Dermis microvascular lymphatic vessel endothelial cell (primary cell): ENCODE measurements at places on chromosomes 1 and 21. TPM values are rescaled to one million over a fixed set of nuclear protein-coding genes. Genes with fewer than 3 reads are reported as not detected.

GRCh38 chr1:245441689-245442088, 286.9 kb downstream of the KIF26B start:
- DNase-seq: peak; percentile 23

DNA sequence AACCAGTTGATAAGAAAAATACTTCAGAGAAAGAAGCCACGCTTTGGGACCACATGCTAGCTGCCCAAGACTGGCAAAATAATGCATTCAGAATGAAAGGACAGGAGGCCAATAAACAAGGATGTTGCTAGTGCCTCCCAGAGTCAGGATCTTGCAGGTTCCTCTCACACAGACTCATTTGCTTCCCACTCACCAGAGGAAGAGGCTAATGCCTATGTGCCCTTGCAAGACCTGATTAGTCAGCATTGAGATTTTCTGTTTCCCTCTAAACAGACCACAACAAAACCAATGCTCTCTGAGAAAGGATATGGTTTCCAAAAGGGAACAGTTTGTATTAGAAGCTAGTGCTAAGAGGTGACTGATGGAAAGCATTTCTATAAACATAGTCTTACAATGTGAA, 85.7 kb downstream of the NRDC start:
- peak; percentile 37 for DNase-seq

DNA sequence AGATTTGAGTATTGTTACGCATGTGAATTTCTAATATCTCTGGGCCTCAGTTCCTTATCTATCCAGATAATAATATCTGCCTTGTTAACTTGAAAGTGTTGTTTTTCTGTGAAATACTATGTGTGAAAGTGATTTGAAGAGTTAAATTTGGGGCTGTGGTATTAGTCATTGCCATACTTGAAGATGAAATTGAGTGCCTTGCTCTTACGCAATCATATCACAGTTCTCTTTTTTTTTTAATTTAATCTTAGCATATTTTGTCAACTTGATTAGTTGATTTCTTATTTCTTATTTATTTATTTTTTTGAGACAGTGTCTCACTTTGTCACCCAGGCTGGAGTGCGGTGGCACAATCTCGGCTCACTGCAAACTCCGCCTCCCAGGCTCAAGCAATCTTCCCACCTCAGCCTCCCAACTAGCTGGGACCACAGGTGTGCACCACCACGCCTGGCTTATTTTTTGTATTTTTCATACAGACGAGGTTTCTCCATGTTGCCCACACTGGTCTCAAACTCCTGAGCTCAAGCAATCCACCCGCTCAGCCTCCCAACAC, 31.0 kb downstream of the AGO4 start:
- no peak for DNase-seq

- no peak for DNase-seq
These were observed 139.1 kb downstream of the BRINP2 start for GRCh38 chr1:177309880-177310279.

DNA sequence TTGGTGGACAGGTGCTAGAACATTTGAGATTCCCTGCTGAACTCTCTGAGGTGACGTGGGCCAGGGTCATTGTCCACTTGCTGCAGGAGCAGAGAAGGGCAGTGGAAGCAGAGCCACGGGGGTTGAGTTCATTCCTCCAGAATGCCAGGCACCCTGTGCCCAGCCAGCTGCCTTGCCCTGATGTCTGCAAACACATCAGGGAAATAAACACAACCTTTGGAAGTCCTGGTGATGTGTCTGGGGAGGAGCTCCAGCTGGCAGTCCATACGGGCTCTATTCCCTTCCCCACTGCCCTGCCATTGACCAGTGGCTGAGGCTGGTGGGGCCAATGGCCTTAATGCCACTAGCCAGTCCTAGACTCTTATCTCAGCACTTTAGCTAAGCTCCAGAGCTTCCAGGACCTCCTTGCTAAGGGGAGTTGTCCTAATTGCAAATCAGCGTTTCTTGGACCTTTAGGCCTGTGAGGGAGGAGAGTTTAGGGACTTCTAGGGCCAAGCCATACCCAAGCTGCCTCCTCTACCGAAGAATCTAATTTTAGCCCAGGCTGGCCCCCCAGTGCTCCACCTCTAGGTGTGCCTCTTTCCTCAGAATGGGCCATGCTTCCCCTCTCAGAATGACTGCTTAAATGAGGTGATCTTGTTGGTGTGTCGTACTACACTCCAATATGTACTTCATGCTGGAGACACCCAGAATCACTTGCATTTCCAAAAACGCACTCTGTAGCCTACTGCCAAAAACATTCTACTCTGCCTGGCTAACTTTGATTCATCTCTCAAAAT, 25.9 kb upstream of the MFSD2A start:
- DNase-seq: no peak

GRCh38 chr21:42599962-42600361, 53.5 kb upstream of the PDE9A start:
- no peak for DNase-seq

DNA sequence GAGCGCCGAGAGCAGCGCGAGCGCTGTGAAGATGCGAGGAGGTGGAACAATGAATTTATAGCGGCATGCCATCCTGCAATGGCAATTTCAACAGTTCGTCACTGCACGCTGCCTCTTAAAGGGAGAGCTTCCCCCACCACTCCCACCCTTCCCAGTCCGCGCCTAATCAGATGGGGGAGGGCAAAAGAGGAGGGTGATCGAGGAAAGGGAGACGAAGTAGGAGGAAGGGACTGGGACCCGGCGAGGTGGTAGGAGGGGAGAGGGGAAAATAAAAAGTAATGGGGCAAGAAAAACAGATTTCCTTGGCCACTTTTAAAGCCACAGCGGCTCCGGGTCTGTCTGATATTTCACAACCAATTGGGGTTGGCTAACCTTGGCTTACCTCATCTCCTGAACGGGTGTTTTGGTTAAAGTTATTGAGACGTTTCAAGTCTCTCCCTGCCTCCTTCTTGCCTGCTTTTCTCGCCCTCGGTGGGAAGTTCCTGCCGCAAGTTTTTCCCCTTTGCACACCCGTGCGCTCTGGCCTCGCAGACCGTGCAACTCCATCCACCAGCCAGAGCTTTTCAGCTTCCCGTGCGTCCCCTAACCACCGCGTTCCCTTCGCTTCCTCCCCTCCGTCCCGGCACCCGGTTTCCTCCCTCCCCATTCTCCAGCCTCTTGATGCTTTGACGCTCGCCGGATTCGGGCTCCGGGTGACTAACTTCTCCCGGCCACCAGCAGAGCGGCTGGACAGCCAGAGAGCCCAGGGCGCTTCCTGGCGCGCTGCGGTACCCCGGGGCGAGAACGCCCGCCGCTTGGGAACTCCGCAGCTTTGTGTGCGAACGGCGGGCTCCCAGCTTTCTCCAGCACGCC, at the start of gene ADAMTS5:
Gene ADAMTS5, minus strand, starts transcription at position 27 of the 852 bp plus-strand sequence. CDS start 697 bp downstream, outside the sequence.
- no peak for DNase-seq

GRCh38 chr1:187577610-187578009, 748.9 kb downstream of the PLA2G4A start:
- no peak for DNase-seq

GRCh38 chr1:3019516-3020051, 1.7 kb upstream of the ACTRT2 start:
- DNase-seq: no peak

DNA sequence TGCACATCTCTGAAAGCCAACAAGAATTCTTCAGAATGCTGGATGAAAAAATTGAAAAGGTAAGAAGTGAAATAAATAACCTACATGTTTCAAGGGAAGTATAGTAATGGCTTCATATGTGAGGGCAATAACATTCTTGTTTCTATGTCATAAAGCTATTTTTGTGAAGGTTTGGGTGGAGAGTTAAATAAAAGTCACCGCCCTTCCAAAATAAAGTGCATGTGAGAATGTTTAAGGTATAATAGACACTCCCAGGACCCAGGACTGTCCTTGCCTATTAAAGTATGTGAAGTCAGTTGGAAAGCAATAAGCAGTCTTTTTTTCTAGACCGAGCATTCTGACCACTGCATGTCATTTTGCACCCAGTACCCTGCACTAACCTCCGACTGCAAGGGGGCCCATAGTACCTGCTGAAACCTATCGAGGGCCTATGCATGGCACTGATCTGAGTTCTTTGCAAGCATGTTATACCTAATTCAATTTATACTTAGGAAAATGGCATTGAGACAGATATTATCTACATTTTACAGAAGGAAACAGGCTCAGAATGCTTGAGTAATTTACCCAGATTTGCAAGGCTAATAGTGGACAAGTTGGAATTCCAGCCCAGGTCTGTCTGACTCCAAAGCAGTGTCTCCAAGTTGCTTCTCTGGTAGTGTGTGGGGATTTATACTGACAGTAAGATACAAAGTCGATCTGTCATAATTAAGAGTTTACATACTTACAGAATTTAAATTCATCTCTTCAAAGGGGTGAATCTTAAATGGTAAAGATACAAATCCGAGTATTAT, 156.1 kb downstream of the EDEM3 start:
- no peak for DNase-seq

- peak; percentile 1 for DNase-seq
These were observed 36.5 kb upstream of the ADAMTS1 start for GRCh38 chr21:26881504-26882228.

GRCh38 chr1:18783705-18784481, 75.6 kb downstream of the TAS1R2 start:
- DNase-seq: no peak

GRCh38 chr1:235012436-235013210, 116.0 kb downstream of the TOMM20 start:
- peak; percentile 73 for DNase-seq

The C1QC gene
- not detected in 2 replicates for total RNA-seq

The SHCBP1L gene
- under 0.01 and 0.13 TPM in 2 replicates for total RNA-seq

The KIF2C gene
- 9.7 and 21.3 TPM in 2 replicates for total RNA-seq

The CYP2J2 gene
- total RNA-seq: 0.13 and 0.25 TPM in 2 replicates
